COLO829 (cell line): ENCODE measurements at places on chromosomes 16 and 17.
A peak's percentile ranks its signal among the peaks of the same experiment; 100 is the strongest.

- no peak for DNase-seq
Observed at GRCh38 chr17:78359321-78359996, 418 bp downstream of the SOCS3 start.

DNA sequence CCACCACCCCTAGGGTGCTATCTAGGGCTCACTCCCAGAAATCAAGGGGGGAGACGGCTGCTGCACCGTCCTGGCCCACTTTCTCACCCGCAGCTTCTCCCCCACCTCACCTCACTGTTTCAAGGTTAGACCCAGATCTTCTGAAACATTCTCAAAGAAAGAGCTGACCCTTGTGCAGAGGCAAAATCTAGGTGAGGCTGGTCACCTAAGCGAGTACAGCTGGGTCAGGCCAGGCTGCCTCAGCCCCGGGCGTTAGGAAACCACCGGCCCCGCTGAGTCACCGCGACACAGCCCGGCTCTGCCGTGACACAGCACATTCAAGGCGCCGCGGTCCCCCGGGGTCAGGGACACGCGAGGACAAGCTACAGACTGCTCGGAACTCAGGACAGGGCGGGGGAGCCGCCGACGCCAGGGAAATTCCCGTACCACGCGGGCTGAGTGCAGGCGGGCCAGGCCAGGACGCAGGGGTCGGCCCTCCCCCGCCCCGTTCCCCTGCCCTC, 27.1 kb downstream of the GNPTG start:
- peak; percentile 52 for DNase-seq

- DNase-seq = no peak
Observed at GRCh38 chr17:44318077-44318892, 6.3 kb downstream of the SLC25A39 start.

GRCh38 chr17:35918665-35919064, 11.9 kb downstream of the RDM1 start:
- DNase-seq = no peak

DNA sequence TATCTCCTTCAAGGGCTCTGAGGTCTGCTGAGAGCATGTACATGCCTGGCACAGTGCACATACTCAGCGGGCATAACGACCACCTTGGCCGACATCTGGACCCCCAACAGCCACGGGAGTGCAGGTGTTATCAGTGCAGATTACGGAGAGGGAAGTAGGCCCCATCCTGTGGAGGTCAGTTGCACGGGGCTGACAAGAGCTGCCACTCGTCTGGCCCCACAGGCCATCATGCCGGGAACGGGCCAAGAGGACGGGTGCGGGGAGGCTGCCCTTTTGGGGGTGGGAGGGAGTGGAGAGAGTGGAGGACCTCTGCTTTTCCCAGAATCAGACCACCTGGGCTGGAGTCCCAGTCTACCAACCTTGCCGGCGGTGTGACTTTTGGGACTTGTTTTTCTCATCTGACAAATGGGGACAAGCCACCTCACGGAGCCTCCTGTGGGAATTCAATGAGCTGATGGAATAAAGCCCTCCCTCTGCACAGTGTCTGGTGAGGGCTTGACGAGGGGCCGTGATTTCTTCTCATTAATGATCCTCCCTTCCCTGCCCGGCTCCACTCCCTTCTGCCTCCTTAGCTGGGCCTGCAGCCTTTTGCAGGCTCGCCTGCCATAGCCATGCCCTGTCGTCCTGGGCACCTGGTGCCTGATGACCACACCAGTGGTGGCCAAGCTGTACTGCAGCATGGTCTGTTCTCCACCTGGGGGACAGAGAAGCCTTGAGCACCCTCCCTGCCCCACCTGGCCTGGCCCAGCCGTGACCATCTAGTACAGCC, 4.6 kb downstream of the PRSS33 start:
- DNase-seq = no peak

GRCh38 chr17:76843703-76844484, 24.3 kb upstream of the MGAT5B start:
- no peak for DNase-seq

DNA sequence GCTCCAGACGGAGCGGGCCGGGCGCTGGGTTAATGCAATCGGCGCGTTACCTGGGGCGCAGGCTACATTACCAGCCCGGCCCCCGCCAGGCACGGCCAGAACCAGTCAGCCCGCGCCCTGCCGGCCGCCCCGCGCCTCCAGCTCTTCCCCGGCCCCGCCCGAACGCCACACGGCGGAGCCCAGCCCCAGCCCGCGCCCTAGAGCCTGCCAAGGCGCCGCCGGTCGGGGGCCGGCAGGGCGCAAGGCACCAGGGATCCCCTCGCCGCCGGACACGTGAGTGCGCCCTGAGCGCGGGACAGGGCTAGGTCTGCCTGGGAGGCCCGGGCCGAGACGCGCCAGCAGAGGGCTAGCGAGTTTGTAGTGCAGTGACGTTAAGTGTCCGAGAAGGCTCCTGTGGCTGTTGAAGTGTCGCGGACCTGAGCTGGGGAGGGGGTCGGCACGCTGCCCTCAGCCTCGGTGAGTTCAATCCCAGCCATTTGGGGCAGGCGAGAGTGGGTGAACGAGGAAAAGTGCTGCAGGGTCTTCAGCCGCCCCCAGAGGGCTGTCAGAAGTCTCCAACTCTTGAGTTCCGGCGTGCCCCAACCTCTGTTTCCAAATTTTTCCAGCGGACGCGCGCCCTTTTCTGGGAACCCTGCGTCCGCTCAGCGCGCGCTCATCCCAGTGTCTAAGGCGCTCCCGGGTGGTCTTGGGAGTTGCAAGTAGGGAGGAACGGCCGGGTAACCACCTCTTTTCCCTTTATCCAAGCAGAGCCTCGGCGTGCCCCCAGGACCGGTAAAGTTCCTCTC, at the start of gene SLC6A2:
TSS of gene SLC6A2 (plus strand) at position 92 of the 785 bp plus-strand sequence. CDS start 707 bp downstream, outside the sequence.
- DNase-seq = no peak
